Thoracic aorta endothelial cell (primary cell): ENCODE measurements at places on chromosomes 5 and 9. TPM values are rescaled to one million over a fixed set of nuclear protein-coding genes. Genes with fewer than 3 reads are reported as not detected.

Gene SGCD
- total RNA-seq = under 0.01 TPM in 2 replicates

Gene ADRA1B
- total RNA-seq = 0.07 and 0.13 TPM in 2 replicates

Gene PROP1
- total RNA-seq = not detected in 2 replicates

Gene SLC38A9
- 33.6 and 45.1 TPM in 2 replicates for total RNA-seq

Gene CDKN2A
- 3.8 and 3.9 TPM in 2 replicates for total RNA-seq
